ENCODE measurements at places on chromosomes 3 and 15.

DNA sequence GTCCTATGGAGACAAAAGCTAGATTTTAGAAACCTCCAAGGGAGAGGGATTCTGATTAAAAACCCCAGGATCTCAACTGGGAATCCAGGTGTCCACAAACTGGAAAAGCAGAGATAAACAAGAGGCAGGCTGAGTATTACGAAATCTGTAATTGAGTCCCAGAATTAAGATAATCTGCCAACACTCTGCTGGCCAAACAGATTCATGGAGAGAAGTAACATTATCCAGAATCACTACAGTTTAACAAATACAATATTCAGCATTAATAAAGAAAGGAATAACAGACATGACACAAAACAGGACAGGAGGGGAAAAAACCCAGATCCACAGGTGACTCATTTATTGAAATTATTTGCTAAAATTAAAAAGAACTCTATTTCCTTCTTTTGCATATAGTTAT, 227.2 kb upstream of the NANOGP8 start:
- DNase-seq = no peak

- DNase-seq = peak; percentile 13
Observed at GRCh38 chr3:77081240-77081661, 41.4 kb downstream of the ROBO2 start.

GRCh38 chr15:67300266-67301025, 45.9 kb downstream of the IQCH start:
- peak; percentile 54 for DNase-seq

DNA sequence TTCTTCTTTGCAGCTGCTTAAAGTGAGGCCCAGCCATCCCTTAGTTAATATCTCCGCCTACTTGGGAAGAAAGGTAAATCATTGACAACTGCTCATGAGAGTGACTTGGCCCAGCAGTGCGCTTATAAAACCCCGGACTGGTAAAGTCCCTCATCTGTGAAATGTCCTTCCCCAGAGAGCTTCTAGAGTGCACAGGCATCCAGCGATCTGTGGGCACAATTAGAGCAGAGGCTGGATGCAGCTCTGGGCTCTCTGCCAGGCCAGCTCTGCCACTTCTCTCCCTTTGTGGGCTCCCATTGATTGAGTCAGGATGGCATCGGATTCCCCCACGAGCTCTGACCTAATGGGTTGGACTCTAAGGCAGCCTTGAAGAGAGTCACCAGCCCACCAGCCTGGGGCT, 219.0 kb upstream of the LINGO1 start:
- DNase-seq = no peak

DNA sequence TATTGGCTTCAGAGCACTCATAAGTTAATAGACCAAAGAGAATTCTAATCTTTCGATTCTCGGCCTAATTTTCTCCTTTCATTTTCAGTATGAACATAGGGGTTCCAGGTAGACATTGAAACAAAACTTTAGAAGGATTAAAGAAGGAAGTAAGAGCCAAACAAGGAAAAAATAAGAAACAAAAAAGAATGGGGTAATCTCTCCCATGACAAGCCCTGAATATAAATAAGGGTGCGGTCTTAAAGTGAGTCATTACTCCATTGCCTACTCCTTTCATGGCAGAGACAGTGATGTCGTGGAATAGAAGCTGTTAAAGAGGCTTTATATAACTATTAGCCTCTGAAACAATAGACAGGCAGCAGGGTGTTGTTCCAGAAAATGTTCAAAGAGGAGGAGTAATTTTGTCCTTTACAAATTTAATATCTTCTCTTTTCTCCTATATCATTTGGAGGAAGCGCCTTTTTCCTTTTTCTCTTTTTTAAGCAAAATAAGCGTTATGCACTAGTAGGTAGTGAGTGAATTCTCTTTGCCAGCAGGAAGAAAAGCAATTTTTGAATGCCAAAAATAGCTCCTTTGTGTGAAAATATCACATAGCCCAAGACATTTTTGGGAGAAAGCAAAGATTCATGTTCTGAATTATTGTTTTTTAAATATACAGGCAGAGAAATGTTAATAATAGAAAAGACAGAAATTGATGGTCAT, 607.9 kb upstream of the KCNMB2 start:
- DNase-seq = peak; percentile 80

DNA sequence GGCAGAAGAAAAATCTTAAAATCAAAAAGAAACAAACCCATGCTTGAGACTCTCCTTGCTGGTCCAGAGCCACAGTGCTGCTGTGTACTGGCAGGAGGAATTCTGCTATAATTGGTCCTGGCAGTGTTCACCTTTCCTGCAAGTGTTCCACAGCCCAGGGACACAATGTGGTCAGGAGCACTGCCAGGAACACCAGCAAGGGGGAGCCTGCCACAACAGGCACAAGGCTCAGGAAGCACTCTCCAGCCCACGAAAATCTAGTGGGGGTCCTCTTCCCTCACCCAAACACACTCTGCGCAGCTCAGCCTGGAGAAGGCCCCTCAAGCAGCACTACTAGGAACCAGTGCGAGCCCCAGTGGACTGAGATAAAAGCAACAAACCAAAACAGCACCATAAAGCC, 92.9 kb downstream of the UBE3A start:
- peak; percentile 57 for DNase-seq

DNA sequence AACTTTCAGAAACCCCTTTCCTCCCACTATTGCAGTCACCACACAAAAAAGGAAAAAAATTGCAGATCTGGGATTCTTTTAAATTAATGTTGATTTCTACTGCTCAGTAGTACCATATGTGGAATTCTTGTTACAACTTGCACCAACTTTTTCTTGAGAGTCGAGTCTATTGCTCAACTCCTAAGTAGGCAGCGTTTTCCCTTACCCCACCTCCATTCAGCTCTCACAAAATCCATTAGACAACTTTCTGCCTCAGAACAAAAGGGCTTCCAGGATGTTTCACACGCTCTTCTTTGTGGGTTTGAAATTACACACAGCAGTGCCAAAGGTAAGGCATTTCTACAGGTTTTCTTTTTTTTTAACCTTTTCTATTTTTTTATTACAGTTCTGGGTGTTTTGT, 179.5 kb downstream of the ANXA2 start:
- no peak for DNase-seq

DNA sequence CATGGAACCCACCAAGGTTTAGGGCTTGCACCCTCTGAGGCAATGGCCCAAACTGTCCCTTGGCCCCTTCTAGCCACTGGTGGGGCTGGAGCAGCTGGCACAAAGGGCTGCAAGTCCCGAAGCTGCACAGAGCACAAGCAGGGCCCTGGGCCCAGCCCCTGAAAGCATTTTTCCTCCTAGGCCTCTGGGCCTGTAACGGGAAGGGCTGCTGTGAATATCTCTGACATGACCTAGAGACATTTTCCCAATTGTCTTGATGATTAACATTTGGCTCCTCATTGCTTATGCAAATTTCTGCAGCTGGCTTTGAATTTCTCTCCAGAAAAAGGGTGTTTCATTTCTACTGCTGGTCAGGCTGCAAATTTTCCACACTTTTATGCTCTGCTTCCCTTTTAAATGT, 151.5 kb upstream of the CADPS start:
- no peak for DNase-seq

DNA sequence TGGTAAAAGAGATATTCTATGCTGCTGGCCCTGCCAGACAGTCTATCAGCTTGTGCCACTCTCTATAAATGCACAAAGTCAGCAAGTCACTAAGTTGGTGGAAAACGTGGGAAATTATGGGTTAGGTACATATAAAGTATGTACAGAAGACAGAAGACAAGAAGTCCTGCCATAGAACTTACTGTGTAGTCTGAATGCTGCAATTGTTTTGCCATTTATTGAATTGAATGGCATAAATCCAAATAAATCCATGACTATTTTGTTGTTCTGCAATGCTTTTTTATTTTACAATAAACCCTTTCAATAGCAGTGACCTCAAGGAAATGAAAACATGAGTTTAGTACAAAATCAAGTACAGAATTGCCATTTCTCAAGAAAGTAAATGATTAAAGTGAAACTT, 34.1 kb upstream of the TM4SF1 start:
- no peak for DNase-seq

DNA sequence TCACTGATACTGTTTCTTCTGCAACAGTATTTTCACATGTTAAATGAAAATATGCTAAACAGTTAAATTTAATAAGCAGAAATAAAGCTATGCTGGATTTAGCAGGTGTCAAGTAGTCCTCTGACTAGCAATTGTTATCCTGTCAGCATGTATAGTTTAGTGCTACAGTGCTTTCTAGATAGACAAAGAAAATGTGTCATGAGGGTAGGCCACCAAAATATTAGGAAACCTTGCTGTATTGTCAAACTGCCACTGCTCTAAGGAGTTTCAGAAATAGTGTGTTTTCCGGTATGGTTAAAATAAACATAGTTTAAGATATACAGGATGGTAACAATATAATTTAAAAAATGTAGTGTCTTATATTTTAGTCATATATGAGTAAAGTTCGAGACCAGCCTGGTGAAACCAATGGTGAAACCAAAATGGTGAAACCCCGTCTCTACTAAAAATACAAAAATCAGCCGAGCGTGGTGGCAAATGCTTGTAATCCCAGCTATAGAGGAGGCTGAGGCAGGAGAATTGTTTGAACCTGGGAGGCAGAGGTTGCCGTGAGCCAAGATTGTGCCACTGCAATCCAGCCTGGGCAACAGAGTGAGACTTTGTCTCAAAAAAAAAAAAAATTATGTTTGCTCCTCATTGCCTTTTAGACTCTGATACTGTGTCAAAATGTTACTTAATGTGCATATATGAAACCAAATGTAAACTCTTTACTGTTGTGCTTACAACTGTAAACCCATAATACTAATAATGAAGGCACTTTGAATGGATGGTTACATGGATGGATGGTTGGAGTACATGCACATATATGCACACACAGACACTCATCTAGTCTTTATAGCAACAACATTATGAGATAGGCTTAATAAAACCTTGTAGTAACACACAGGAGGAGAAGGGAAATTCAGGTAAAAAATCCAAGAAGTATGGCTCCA, 204.8 kb downstream of the RSRC1 start:
- DNase-seq = no peak

DNA sequence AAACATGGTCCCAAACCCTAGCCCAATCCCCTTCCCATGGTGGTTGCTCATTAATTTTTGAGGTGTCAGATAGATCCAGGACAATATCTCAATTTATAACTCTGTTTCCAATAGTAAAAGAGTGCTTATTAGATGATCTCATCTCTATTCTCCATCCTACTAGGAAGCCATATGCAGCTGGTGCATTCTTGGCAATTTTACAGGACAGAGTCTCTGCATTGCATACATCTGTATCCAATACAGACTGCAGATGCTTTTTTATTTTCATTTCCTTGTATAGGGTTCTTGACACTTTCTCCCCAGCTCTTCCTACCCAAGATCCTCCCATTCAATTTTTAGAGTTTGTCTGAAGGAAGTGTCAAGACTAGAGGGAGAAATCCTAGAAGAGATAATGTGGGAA, 194.8 kb upstream of the DPH6 start:
- peak; percentile 58 for DNase-seq

GRCh38 chr3:161215185-161215584, 5.9 kb upstream of the NMD3 start:
- DNase-seq = no peak

GRCh38 chr3:2250783-2251182, 152.1 kb downstream of the CNTN4 start:
- no peak for DNase-seq

GRCh38 chr15:64515196-64515595, 54.8 kb downstream of the ZNF609 start:
- no peak for DNase-seq

DNA sequence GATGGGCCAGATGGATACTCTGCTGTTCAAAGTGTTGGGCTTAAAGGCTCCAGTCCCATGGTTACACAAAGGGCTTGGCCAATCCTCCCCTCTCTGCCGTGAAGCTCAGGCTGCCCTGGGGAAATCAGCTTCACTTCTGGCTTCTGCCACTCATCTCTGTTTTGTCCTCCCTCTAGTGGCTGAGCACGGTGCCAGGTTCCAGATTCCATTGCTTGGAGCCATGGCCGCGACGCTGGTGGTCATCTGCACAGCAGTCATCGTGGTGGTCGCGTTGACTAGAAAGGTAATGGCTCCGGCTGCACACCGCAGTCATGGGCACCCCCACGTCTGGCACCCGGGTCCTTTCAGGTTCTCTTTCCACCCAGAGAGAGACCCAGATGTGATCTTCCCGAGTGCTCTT, 5.6 kb downstream of the TIGIT start:
- DNase-seq = peak; percentile 18

GRCh38 chr15:78997981-78998499, 53.2 kb upstream of the CTSH start:
- DNase-seq = no peak

DNA sequence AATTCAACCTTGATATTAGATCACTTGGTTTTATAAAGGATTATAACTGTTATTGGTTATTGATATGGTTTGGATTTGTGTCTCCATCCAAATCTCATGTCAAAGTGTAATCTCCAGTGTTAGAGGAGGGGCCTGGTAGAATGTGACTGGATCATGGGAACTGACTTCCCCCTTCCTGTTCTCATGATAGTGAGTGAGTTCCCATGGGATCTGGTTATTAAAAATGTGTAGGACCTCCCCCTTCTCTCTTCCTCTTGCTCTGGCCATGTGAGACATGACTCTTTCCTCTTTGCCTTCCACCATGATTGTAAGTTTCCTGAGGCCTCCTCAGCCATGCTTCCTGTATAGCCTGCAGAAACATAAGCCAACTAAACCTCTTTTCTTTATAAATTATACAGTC, 136.0 kb upstream of the UBE2E2 start:
- no peak for DNase-seq

DNA sequence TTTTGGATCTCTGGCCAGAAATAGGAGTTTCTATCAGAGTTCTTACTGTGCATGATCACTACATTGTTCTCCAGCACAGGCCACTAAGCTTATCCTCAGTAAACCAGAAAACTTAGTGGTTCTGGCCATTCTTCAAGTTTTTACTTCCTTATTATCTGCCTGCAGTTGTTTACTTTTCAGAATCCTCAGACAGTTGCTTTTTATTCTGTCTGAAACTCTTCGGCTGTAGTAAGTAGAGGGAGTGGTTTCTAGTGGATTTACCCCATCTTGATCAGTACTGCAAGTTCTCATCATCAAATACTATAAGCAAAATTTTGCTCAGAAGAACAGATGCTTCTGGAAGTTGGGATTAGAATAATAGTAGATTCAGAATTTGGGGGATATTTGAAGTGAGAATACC, 193.0 kb upstream of the RARB start:
- no peak for DNase-seq

DNA sequence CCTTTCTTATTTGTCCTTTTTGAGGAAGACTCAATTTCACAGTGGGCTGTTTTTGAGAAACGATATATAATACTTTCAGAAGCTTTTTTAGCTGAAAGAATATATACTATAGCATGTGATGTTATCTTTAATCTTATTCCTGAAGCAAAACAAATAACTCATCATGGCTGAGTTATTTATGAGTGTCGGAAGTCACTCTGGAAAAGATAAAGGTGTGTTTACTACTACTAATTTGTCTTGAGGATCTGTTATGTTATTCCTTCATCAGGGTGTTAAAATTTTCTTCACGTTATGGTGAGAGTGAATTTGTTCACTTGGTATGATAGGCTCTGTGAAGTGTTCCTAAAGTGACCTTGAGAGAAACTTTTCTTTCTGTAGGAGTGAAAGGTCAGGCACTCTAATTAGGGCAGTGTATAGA, 4.7 kb downstream of the TCF12 start:
- no peak for DNase-seq
